Spinal cord (tissue), 10 donors: ENCODE measurements at places on chromosomes 4 and X. TPM values are rescaled to one million over a fixed set of nuclear protein-coding genes. Genes with fewer than 3 reads are reported as not detected.

- no peak for DNase-seq
- H3K27me3 ChIP-seq: peaks cover 14% of the 10 kb centered on the region
- H3K4me1 ChIP-seq: peaks cover 8% of the 10 kb centered on the region
- no peak overlapping the region for H3K27ac ChIP-seq
- H3K36me3 ChIP-seq: no peaks in the 10 kb centered on the region
- H3K4me3 ChIP-seq: no peak overlapping the region
Observed at GRCh38 chr4:8645753-8646124, 53.2 kb downstream of the CPZ start.

DNA sequence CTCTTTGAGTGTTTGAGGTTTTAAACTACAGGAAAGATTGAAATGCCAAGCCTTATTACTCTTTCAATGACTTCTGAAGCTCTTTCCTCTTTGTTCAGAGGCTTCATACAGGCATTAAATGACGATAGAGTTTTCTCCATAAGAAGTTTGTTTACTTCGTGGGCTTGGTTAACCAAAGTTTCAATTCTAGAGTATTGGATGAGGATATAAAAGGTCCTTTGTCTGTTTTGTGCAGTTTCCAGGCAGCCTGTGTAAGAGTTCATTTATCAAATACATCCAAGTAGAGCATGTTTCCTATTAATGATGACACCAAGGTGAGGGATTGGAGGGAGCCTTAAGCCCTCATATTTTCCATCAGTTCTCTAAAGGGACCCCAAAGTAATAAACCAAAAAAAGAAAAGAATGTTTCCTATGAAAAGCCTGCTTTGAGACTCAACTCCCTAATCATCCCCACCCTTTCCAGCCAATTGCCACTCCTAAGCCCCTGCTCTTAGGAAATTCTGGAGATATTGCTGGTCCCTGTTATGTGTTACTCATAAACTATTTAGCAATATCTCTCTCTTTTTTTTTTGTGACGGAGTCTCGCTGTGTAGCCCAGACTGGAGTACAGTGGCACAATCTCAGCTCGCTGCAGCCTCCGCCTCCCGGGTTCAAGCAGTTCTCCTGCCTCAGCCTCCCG lies 106.2 kb upstream of the IL13RA1 start:
- no peaks in the 10 kb centered on the region for H3K36me3 ChIP-seq
- H3K27me3 ChIP-seq: no peaks in the 10 kb centered on the region
- no peaks in the 10 kb centered on the region for H3K4me1 ChIP-seq

ZAR1 gene
- total RNA-seq: 0.44 TPM

- H3K27ac ChIP-seq: no peak overlapping the region
- H3K4me1 ChIP-seq: no peaks in the 10 kb centered on the region
- DNase-seq: no peak
- H3K36me3 ChIP-seq: no peaks in the 10 kb centered on the region
- no peak overlapping the region for H3K4me3 ChIP-seq
Observed at GRCh38 chr4:95676190-95676589, 127.4 kb upstream of the UNC5C start.

DNA sequence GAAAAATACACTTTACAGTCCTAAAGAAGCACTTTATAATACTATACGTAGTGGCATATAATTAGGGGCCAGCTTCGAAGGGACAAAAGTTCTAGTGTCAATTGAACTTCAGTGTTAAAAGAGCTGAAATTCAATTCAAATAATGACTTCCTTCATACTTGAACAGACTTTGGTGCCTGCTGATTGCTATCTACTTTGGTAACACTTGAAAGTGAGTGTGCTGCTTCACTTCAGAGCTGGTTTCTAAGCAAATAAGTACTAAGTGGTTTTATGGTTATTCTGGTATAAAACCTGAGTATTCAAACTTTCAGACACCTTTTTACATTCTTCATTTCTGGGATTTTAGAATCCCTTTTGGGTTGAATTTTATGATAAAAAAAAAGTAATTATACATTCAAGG lies 107.0 kb downstream of the SLC4A4 start:
- H3K36me3 ChIP-seq: no peaks in the 10 kb centered on the region
- DNase-seq: no peak
- H3K27ac ChIP-seq: no peak overlapping the region
- no peaks in the 10 kb centered on the region for H3K4me1 ChIP-seq

- no peaks in the 10 kb centered on the region for H3K4me1 ChIP-seq
- H3K27me3 ChIP-seq: no peaks in the 10 kb centered on the region
- H3K36me3 ChIP-seq: no peaks in the 10 kb centered on the region
Observed at GRCh38 chr4:33334416-33334815, 2614.2 kb downstream of the PCDH7 start.

NWD2 gene
- total RNA-seq: 3.5 TPM
